ENCODE measurements at places on chromosomes 4 and X.
A peak's percentile ranks its signal among the peaks of the same experiment; 100 is the strongest.

DNA sequence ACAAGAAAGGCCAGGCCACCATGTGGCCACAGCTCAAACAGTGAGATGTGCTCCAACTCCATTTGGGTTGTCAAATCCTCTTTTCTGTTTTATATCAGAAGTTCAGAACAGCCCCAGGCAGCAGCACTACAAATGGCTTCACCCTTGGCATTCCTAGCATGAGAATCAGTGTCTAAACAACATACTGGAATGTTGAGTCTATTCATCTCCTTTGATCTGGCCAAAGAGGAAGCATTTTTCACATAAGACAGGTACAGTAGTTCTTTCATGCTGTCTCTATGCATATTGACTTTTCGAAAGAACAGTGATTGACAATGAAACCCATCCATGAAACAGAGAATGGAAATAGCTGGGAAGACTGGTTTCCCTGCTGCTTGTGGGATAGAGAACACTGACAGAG, 289.5 kb downstream of the USP46 start:
- no peak for DNase-seq

- no peak for DNase-seq
These were observed 13.3 kb downstream of the CLDN22 start for GRCh38 chr4:183306811-183307210.

- DNase-seq = no peak
These were observed 26.7 kb downstream of the DYNLT3 start for GRCh38 chrX:37820646-37821045.

DNA sequence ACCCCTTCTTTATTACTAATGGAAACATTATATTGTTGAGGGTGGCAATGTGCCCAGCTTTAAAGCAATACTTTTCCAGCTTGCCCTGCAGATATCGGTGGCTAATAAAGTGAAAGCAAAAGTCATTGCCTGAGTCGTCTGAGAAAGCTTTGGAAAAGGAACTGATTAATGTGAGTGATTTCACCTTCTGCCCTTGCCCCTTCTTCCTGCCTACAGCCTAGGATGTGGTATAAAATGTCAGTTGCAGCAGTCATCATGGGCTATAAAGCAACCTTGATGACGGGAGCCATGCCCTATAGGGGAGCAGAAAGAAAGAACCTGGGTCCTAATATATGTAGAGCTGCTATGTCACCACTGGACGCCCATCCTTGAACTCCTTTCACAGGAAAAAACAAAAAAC, 132.4 kb upstream of the USP9X start:
- no peak for DNase-seq

- peak; percentile 46 for DNase-seq
These were observed 752 bp downstream of the SEPTIN11 start for GRCh38 chr4:76950052-76950955.

- DNase-seq = no peak
These were observed 78.3 kb downstream of the CRLF2 start for GRCh38 chrX:1134156-1134555.

GRCh38 chr4:15479913-15480185, 10.2 kb downstream of the CC2D2A start:
- DNase-seq = no peak

DNA sequence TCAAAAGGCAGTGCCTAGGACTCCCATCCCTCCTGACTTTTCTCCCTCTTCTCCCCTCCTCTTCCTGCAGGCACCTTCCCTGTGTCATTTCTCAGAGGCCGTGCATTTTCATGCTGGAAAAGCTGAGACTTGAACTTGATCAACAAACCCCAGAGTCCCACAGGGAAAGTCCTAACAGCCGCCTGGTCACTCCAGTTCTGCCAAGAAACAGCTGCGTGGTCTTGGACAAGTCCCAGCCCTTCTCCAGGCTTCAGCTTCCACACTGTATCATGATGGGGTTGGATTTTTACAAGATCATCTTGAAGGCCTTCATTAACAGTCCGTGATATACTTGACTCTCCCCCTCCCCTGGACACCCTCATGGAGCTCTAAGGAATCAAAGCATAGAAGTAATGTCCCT, 366.0 kb downstream of the BCOR start:
- DNase-seq = no peak

Data from DMS79 treated with DMSO at 0.1 percent for 48 hours (cell line).